ENCODE measurements at places on chromosomes 7 and 10.

DNA sequence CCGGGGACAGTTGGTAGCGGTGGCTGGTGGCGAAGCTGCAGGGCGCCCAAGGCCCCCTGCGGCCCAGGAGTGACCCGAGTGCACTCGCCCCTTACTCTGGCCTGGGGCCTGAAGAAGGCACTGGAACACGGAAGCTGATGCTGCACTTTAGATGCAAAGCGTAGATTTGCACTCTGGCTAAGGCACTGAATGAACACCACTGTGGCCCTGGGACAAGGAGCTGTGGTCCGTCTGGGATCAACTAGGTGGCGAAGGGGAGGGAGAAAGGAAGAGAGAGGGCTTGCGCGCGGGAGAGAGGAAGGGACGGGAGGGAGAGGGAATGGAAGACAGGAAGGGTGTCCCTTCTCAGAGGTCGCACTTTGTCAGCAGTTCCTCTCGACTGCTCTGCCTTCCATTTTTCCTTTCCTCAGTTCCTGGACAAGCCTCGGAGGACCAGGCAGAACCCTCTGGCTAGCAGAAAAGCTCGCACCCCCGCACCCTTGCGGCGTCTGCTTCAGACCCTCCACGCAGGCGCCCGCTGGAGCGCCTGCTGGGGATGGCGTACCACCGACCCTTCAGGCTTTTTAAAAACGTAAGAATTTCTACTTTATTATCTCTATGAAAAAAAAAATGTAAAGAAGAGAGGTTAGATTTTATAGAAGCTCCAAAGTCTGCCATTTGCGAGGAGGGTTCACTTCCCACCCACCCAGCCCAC lies 1.2 kb downstream of the FERD3L start:
- DNase-seq, result no peak

GRCh38 chr10:104892879-104893617 lies 252.0 kb downstream of the SORCS3 start:
- no peak for DNase-seq

DNA sequence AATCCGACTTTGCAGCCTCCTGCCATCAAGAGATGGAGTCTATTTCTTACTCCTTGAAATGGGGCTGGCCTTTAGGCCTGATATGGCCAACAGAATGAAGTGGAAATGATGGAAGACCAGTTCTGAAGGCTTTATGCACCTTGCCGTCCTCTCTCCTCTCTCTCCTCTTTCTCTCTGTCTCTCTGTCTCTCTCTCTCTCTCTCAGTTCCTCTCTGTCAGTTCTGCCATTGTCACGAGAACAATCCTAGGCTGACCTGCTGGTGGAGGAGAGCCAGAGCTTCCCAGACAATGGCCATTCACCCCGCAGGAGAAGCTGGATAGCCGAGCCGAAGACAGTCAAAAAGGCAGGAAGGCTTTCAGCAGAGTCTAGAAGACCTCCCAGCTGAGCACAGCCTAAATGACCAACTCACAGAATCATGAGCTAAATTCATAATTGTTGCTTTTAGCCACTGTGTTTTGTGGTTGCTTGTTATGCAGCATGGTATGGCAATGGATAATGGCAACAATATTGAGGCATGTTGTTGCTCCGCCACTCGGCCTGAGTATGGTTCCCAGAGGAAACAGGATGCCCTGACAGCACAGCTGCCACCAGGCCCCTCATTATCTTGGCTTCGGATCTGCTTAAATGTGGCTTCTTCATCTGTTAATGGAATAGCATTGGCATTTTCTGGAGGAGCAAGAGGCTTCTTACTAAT lies 35.5 kb downstream of the FRMPD2 start:
- DNase-seq, result no peak

- DNase-seq, result no peak
These were observed 54.6 kb downstream of the CPVL start for GRCh38 chr7:29091715-29092114.

DNA sequence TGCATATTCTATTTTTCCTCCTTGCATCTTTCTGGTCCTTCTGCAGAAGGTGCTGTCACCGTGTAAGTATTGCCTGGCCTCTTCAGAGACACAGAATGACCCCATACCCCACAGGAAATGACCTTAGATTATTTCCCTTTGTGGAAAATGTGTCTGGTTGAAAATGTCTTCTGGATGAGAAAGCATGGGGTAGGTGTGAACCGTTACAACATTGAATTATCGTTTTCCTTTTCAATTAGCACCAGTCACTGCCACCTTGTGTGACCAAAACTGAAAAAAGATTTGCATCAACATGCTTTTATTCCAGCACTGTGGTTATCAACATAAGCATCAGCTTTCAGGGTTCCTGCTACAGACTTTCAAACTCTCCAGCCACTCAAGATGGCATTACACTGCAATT lies 58.0 kb upstream of the CELF2 start:
- DNase-seq, result no peak

All from non-pigmented ciliary epithelial cell (primary cell).